Fibroblast of skin of back (primary cell): ENCODE measurements at places on chromosomes 7 and 10.

DNA sequence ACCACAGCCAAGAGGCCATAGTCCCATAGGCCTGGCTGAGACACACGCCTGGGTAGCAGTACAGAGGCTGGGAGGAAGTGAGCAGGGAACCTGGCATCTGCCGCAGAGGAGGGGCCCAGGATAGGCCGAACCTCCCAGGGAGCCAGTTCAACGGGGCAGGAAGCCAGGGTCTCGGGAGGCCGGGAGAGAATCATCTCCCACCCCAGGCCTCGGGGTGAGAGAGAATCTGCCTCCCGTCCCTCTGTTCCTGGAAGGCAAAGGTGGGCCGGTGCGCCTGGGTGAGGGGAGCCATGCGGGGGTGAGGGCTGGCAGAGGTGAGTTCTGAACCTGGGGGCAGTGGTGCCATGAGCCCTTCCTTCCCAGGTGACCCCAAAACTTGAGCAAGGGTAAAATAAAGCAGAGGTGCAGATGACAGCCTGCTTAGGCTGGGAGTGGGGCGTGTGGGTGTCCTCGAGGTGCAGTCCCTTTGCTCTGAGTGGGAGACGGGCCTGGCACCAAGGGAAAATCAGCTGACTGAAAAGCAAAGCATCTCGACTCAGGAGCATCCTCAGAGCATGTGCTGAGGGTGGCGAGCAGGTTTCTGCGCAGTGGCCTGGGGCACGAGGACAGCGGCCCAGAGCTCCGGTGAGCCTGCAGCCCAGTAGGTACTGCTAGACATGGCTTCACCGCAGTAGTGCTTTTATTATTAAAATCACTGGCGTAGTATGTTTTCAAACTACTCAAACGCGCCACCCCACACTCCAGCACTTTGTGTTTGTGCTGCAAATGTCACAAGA, 15.5 kb downstream of the AGAP3 start:
- no peak for DNase-seq

DNA sequence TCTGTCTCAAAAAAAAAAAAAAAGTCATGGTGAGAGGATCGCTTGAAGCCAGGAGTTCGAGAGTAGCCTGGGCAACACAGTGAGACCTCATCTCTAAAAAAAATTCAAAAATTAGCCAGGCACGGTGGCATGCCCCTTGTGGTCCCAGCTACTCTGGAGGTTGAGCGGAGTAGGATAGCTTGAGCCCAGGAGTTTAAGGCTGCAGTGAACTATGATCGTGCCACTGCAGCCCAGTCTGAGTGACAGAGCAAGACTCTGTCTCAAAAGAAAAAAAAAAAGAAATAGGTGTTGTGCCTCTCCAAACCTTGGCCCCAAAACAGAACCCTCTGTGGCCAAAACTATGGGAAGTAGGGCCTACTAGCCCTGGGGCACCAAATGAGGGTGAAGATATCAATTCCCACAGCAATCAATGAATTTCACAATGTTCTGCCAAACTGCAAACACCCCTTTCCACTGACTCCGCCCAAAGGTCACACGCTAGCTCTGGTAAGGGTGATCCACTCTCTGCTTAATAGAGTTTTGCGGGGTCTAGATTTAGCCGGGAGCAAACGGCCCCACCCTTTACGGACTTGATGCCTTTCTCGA, 16.9 kb downstream of the SSC4D start:
- DNase-seq = no peak

GRCh38 chr7:141359262-141359661, 191.9 kb upstream of the AGK start:
- no peak for DNase-seq

GRCh38 chr10:16363741-16364140, 73.1 kb upstream of the PTER start:
- no peak for DNase-seq

GRCh38 chr7:43234968-43235367, 122.5 kb downstream of the HECW1 start:
- DNase-seq = no peak

- DNase-seq = no peak
Observed at GRCh38 chr10:129446183-129446581, 20.9 kb upstream of the MGMT start.
